D721Med (cell line): ENCODE measurements at places on chromosomes 3 and 15.

GRCh38 chr3:4394048-4394447 lies 73.0 kb downstream of the SUMF1 start:
- DNase-seq = no peak

- DNase-seq = no peak
These were observed 46.5 kb downstream of the CD86 start for GRCh38 chr3:122101646-122102045.

GRCh38 chr3:41819236-41819635 lies 142.7 kb downstream of the ULK4 start:
- DNase-seq = no peak

DNA sequence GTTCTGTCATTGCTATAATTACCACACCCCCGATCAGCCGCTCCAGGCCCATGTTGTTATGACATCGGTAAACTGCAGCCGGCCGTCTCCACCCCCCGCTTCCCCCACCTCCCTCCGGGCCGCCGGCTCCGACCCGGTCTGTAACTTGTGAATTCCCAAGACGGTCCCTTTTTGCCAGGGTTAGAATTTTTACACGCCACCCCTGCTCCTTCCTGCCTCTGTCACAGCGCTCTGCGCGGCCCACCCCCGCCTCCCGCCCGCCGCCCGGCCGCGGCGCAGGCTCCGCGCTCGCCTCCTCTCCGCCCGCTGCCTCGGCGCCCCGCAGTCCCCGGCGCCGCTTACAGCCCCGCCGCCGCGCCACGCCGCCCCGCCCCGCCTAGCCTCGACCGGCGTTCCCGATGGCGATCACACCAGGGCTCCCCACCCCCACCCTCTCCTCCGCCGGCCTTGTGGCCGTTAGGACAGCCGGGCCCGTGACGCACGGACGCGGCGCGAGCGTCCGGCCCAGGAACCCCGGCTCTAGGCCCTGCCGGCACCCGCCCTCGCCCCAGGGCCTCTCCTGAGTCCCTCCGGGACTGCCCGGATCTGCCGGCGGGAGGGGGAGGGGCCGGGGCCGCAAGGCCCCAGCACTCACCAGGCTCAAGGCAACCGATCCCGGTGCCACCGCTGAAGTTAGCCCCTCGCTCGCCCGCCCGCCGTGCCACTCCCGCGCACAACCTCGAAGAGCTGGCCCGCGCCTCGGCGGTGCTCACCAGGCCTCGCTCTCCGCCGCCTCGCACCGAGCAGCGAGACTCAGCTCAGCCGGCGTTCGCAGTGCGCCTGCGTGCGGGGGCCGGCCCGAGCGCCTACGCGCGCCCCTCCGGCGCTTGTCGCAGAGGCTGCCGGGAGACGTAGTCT lies at the start of gene KPNA1:
Gene KPNA1 (minus strand): TSS at position 817 of the 897 bp plus-strand sequence. CDS start 18,374 bp downstream, outside the sequence.
- DNase-seq = peak; percentile 92

DNA sequence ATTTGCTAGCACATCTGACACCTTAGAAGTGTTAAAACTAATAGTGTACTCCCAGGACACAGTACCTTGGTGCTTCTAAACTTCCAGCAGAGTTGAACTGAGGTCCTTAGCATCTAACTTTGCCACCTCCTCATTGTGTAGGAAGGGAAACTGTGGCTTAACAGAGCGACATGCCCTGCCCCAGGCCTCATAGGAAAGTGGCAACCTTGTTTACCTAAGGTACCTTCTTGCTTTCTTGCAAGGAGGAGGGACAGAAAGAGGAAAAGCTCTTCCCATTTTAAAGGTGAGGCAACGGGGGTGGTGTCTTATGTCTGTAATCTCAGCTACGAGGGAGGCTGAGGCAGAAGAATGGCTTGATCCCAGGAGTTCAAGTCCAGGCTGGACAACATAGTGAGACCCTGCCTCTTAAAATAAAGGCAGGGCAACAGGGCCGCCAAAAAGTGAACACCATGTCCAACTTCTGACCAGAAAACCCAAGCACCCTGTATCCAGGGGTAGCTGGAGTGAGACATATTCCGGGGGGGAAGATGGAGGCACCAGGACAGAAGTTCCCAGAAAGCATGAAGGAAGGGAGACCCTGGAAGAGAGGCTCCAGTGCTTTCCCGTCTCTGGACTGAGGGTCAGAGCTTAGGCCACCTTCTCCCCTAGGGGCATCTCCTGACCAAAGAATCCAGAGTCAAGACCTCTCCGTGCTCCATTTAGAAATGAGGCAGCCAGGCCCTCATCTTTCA lies 540 bp upstream of the KLHL40 start:
- DNase-seq = no peak

DNA sequence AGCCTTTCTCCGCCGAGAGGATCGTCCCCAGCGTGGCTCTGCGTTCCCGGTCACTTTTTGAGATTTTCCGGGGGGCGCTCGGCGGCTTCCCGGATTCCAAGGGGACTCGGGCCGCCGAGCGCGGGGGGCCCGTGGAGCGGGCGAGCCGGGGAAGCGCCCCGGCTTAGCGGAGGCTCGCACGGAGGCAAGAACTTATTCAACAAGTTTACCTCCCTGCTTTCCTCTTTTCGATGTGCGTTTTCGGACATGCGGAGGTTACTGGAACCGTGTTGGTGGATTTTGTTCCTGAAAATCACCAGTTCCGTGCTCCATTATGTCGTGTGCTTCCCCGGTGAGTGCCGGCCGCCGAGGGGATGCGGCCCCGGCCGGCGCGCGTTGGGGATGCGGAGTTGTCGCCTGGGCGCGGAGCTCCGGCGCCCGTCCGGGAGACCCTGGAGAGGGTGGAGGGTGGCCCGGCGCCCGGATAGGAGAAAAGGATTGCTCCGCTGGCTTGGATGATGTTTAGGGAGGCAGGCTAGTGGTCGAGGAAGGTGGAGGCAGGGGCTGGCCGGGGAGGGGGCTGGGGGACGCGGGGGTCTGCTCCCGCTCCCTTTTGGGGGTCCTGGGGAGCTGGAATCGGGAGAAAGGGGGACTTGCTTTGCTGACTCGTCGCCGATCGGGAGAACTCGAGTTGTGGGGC lies 810 bp downstream of the PTPRG start:
- DNase-seq = no peak

DNA sequence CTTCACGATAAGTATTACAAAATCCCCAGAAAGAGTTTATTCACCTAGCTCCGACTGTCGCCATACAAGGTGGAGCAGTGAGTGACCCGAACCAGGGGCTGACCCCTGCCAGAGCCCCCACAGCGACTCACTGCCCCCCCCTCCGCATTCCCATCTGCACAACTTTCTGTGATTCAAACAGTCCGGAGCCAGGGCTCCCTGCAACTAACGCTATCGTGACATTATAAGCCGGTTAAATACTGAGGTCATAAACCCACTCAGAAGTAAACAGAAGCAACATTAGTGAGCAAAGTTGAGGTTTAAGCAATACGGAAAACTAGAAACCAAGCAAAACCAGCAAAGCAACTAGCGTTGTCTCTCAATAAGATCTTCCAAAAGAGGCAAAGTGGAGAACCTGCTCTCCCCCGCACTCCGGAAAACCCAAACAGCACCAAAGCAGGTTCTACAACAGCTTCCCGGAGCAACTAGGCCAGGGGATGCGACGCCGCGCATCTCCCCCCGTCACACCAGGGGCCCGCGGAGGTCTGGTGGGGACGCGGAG lies 642 bp downstream of the SCAP start:
- no peak for DNase-seq

DNA sequence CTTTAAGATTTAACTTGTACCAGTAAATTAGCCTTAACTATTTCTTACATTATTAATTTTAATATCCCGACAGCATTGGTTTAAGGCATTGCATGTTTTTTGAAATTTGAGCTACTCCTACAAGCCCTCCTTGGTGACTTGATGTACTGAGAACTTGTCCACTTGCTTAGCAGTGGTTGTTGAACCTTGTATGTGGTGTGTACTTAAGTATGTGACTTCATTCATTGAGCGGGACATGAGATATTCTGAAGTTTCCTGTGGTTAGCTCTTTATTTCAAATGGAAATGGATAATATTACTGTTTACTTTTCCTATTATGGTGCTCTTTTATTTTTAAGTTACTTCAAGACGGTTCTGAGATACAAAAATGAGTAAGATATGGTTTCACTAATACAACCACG lies 3.6 kb upstream of the COL6A5 start:
- DNase-seq = no peak

DNA sequence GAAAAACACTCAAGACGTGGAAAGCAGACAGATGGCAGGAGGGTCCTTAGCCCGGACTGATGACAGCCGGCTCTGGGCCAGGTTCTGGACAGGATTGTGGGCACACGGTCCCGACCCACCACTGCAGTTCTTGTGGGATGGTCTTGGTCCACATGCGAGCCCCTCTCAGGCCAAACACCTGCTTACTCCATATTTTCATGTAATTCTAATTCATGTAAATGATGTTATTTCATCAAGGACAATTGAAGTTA lies 32.6 kb downstream of the TM2D3 start:
- DNase-seq = no peak
